Fibroblast of skin of left biceps (primary cell): ENCODE measurements at places on chromosomes 7 and 10.

- no peak for DNase-seq
Observed at GRCh38 chr10:12543589-12543988, 194.2 kb downstream of the CAMK1D start.

GRCh38 chr10:29517352-29517923, 117.3 kb downstream of the SVIL start:
- no peak for DNase-seq

GRCh38 chr7:90383861-90384260, 19.4 kb upstream of the CLDN12 start:
- DNase-seq, result no peak

DNA sequence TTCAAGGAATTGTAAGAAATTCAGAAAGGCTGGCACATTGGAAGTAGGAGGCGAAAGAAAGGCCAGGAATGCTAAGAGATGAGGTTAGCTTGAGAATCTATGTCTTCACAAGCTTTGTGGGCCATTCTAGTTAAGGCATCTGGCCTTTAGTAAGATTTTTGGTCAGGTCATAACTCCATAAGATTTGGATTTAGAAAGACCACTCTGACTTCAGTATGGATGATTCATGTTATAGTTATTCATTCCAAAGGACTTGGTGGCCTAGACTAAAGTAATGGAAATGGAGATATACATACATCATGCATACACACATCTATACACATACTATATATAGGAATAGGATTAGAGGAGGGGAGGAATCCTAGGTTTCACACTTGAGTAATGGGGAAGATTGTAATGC, 77.5 kb downstream of the SEPTIN7 start:
- DNase-seq, result peak; percentile 39

- DNase-seq, result no peak
Observed at GRCh38 chr7:134888141-134888740, 98.1 kb upstream of the AGBL3 start.

DNA sequence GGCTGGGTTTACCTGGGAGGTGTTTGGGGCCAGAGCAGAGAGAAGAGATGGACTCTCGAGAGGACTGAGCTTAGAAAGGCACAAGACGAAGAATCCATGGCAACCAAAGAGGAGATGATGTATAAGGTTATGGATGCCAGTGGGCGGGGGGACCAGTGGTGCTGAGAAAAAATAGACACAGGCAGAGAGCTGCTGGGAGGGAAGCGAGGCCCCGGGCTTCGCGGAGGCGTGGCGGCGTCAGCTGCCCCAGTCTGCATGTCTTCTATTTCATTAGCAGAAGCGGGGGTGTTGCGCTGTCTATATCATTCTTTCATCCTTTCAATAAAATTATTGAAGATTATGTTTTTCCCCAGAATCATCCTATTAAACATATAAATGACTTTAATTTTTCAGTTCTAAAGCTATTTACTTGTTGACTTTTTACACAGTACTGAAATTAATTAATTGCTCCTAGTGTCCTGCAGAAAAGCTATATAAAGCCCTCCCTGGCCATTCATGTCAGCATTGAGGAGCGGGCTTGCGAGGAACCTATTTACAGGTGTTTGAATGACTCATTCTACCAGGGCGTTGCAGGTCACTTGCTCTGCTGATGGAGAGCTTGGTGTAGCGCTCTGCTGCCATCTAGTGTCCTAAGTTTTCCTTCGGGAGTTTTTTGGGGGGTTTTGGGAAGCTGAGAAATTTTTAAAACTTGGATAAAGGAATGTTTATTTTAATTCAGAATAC, 42.9 kb upstream of the BHLHA15 start:
- peak; percentile 2 for DNase-seq

GRCh38 chr10:44930904-44931620, 19.9 kb downstream of the TMEM72 start:
- DNase-seq, result no peak

DNA sequence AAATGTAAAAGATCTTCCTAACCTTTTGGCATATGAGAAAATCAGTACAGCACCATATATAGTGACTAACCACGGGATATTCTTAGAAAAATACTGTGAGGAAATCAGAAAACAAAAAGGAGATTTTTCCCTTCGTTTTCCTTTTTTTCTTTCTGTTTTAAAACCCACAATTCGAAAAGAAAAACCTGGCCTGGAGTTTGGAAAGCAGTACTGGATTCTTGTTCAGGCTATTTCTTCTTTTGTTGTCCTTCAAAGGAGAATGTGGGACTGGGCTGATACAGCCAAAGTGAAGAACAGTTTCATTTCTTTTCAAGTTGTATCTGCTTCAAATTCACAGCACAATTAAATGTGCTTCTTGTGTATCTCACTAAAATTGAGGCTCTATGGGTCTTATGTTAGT, 156.8 kb upstream of the PHYHIPL start:
- DNase-seq, result no peak

DNA sequence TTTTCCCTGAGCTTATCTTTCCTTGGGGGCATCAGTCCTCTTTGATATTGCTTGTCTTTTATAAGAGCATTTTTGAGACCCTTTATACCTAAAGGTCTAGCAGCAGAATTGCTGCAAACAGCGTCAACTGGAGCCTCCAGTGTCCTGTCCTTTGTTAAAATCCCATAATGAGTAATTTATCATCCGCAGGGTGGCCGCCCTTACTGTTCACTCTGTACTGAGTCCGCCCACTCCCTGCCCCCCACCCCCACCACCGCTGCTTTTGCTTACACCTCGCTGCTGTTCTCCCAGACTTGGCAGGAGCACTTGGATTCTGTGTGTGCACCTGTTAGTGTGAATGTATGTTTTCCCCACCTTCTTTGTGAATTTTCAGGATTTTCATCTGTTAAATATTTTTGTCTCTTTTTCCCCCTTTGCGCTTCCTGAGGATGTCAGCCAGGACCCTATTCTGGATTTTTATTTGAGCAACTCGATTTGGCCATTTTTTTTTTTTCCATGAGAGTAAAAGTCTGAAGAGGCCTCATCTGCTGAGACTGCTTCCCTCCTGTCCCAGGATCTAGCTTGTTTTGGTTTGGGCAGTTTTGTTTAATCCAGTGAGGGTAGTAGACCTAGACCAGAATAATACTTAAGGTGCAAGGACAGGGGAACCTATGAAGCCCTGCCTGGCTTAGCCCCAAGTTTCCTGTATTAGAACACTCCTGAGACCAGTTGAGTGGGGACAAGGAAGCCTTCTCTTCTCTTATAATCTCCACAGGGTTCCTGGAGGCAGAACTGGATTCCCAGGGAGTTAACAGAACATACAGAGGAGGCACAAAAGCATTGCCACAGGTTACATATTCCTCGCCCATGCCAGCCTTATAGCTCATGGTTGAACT, 8.2 kb downstream of the AGFG2 start:
- DNase-seq, result no peak

- no peak for DNase-seq
Observed at GRCh38 chr7:22394739-22395138, 37.8 kb upstream of the RAPGEF5 start.

- no peak for DNase-seq
Observed at GRCh38 chr7:29354340-29354739, 159.8 kb downstream of the CHN2 start.

- no peak for DNase-seq
Observed at GRCh38 chr7:116086547-116087045, 56.0 kb upstream of the TFEC start.

GRCh38 chr7:142703655-142704305, 45.5 kb upstream of the PRSS1 start:
- DNase-seq, result no peak

- DNase-seq, result no peak
Observed at GRCh38 chr10:110919349-110919931, at the start of gene SHOC2. TSS of gene SHOC2 (plus strand) at chr10:110919604. CDS start at chr10:110964359, 44,755 bp downstream.

GRCh38 chr7:11970132-11970531, 138.1 kb upstream of the THSD7A start:
- DNase-seq, result no peak

DNA sequence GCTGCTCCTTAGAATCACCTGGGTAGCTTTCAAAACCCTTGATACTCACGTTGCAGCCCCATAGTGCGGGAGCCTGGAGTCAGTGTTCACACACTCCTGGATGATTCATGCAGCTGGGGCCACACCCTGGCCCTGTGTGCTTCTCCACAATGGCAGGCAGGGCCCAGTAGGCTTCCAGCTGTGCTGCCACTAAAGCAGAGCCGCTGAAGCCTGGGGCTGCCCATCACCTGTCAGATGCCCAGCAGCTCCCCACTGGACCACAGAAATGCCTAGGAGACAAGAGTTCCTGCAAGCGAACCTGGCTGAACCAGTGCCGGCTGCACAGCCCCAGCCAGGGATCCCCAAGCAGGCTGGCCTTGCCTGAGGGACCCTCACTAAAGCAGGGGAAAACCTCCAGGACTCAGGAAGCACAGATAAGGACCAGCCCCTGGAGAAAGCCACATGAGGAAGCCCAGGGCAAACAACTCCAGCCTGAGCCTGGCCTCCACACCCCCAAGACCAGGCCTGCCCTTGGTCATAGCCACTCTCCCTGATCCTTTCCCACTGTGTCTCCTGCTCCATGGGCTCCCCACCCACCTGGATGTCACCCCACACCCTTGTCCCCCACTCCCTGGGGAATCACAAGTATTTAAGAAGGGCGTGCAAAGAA, 111.9 kb downstream of the GRID1 start:
- no peak for DNase-seq

GRCh38 chr7:151876899-151877777, at the start of gene PRKAG2:
TSS of gene PRKAG2 (minus strand) at chr7:151877115. CDS start at chr7:151876620, 495 bp downstream.
- DNase-seq, result no peak

GRCh38 chr7:21915140-21915539, 30.6 kb downstream of the CDCA7L start:
- DNase-seq, result no peak

DNA sequence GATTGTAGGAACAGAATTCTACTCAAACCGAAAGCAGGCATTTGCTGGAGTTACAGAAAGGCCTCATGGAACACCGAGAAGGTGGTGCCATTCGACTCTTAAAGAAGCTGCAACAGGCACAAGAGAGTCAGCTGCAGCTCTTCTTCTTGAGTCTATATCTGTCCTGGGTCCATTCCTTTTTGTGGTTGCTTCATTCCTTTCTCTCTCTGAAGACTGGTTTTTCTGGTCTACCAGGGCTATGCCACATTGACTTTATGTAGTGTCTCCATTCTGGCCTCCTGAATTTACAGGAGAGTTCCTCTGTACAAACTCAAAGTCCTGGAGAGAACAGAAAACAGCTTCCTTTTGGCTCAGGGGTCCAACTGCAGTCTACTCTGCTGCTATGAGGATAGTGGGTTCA, 132.8 kb downstream of the CFTR start:
- DNase-seq, result no peak

GRCh38 chr10:104273286-104273685, 4.3 kb downstream of the GSTO2 start:
- DNase-seq, result no peak

GRCh38 chr7:143243614-143244013, 19.6 kb upstream of the GSTK1 start:
- DNase-seq, result no peak

DNA sequence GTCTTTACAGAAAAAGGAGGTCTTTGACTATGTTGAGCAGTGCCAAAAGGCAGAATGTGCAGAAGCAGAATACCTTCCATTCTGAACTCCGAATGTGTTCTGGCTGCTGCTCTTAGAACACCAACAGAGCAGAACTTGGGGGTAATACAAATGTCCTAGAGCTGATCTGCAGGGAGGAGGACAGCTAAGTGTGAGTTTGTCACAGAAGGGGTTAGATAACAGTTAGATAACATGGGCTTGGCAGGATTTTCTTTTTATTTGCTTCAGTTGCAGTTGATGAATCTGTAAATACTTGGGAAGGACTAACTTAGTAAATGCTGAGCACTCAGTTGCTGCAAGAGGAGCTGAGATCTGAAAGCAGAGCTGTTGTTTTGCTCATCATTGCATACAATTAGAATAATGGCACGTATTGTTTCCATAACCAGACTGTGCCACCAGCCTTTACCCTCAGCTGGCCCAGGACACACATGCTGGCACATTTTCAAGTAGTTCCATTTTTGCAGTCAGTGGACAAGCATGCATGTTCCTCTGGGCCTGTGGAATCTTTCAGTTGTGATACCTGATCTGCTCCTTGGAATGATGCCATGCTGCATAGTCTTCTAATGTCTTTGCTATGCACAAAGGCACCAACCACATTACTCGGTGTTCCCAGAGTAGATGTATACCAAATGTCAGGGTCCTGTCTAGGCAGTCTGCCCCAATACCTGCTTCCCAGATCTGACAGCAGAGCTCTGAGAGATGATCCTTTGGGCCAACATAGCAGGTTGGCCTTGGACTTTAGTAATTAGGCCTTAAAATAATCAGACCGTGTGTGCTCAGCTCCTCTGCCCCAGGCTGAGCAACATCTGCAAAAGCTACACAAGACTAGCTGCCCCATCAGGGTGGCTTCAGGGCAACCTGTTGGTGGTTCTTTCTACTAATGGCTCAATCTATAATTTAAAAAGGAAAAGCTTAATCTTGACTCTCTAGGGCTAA, 55.7 kb downstream of the GSDME start:
- peak; percentile 81 for DNase-seq

DNA sequence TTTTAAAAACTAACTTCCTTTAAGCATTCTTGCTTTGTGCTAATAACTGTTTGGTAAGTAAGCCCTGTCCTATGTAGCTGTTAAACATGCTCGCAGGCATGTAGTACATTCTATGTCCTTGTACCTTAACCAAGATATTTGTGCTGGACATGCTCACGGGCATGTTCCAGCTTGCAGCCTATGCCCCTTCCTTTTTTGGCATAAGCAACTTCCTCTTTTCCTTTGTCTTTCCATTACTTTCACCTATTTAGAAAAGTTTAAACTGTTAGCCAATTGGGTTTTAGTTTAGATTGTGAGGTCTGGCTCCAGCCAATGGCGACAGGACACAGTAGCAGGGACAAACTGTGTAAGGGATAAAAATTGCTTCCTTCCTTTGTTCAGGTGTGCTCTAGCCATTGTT, 14.4 kb upstream of the APBB1IP start:
- DNase-seq, result no peak

DNA sequence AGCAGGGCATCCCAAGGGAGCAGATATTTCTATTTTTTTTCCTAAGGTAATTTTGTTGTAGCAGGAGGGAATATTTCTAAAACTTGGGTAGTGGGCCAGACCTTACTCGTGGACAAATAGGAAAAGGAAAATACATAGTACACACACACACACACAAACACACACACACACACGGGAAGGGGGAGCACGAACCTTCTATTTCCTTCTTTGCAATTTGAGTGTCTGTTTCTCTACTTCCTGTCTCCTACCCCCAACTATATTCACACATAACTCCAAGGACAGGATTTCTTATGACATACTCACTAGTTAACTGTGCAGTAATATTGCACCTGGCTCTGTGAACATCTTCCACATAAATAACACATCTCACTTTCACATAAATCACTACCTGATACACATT, 4.4 kb downstream of the LDB1 start:
- DNase-seq, result no peak

DNA sequence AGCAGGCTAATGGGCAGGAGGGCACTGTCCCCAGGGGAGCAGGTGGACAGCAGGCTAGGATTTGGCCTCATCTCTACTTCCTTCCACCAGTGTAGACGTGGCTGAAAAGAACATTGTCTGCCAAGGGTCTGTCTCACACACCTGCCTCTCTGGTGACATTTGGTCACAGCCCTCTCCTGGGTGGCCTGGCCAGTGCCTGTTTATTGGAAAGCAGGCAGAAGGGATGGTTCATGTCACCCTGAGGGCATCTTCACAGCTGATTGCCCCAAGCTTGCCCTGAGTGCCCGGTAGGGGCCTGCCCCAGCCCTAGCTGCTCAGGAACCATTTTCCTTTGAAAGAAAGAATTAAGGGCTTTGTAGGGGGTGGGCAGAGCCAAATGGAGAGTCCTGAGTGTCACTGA, 138.7 kb downstream of the C10orf105 start:
- no peak for DNase-seq

- DNase-seq, result no peak
Observed at GRCh38 chr7:40059057-40059456, 75.4 kb downstream of the MPLKIP start.

GRCh38 chr7:133742709-133743538, 384.2 kb upstream of the LRGUK start:
- peak; percentile 8 for DNase-seq

GRCh38 chr10:127962205-127962604, 55.3 kb downstream of the PTPRE start:
- no peak for DNase-seq
